Fibroblast of skin of scalp (primary cell): ENCODE measurements at places on chromosomes 13 and 19.

GRCh38 chr19:45632468-45633196 is 6.6 kb downstream of the EML2 start:
- DNase-seq: peak; percentile 92

GRCh38 chr19:38617283-38617763 is 430 bp downstream of the MAP4K1 start:
- DNase-seq: no peak

DNA sequence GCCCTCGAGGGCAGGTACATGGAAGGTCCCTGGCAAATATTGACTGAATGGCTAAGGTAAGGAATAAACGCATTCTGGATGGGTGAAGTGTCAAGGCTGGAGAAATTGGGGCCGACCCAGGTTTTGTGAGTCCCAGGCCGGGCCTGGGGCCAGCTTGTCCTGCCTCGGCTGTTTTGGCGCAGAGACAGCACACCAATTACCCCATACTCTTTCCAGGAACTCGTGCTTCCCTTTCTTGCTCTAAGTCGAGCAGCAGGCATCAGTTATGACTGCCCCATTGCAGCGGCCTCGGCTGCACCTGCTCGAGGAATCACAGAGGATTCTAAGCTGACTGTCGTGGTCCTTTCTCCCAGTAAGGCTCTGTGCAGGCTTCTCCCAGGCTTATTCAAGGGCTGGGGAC is 67.1 kb downstream of the ZNF536 start:
- no peak for DNase-seq

DNA sequence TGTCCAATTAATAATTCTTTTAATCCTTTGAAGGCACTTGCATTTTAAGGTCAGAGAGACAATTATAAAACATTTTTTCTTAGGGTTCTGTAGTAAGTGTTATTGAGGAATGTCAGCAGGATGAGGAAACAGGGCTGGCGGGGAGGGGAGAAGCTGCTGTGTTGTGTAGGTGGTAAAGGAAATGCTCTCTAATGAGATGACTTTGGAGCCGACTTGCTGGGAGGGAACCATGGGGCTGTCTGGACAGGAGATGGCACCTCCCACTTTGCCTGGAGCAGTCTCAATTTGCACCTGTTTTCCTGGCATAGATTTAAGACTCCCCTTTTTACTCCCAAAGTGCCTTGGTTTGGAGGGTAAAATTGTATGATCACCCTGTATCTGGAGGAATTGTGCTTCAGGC is 230.4 kb downstream of the ATP8A2 start:
- DNase-seq: no peak

GRCh38 chr19:49686503-49687088 is 2.8 kb upstream of the ADM5 start:
- no peak for DNase-seq

- peak; percentile 66 for DNase-seq
These were observed 30.6 kb downstream of the RAP2A start for GRCh38 chr13:97464561-97464960.

GRCh38 chr13:79917628-79918027 is 423.3 kb downstream of the SPRY2 start:
- DNase-seq: no peak

DNA sequence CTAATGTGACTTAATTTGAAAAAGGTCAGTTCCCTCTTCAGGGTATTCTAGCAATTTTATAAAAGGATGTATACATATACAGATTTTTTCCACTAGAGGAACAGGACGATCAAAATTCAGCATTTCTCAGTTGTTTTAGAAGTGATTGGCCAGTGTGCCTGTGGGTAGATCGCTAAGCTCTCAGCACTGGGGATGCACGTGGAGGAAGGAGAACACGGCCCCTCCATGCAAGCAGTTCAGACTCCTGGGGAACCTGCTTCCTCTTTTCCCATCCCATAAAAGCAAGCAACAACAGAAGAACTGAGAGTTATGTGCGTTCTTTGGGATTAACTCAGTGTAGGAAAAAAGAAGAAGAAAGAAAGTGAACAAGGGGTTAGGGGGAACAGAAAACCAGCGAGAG is 328.8 kb downstream of the FOXO1 start:
- no peak for DNase-seq

DNA sequence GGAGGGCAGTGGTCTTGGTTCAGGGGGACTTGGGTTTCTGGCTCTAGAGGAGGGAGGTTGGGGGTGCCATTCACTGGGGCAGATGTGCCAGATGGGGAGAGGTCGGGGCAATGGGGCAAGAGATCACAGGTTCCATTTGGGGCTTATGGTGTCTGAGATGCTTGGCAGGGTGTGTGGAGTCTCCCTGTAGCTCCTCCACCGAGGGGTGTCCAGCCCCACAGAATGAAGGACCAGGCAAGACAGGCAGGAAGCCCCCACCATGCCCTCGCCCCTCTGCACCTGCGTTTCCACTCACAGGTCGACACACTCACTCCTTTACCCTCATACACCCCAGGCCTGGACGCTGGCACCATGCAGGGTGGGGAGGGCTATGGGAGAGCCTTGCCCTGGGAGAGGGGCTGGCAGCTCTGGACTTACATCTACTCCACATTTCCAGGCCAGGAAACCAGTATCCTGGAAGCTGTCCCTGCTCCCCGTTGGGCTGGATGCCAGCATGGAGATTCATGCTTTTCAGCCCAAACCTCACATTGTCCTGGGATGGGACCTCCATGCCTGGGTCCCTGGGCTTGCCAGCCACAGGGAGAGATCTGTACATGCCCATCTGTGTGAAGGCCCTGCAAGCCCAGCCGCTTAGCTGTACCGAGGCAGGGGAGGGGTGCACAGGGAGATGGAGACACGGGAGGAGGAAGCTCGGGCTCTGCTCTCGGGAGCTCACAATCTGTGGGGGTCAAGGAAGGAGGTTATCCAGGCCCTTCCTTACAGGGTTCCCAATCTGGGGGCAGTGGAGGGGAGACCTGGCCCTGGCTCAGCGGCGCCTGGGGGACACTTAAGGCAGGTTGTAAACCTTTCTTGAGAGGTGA is 77.1 kb downstream of the CHST8 start:
- no peak for DNase-seq

DNA sequence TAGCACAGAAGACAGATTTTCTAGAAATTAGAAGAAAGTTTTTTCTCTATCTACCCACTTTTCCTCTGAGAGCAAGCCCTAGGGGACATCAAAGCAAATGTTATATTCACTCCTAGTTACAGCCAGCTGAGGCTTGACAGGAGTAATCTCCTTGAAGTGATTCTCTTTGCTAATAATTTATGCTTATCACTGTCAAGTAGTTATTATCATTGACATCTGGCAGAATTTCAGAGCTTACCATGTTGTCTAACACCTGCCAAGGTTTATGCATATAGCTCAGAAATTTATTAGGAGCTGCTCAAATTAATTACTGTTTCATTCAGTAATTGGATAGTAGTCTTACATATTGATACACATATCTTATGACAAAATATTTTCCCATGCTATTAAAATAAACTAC is 465.9 kb upstream of the ATXN8OS start:
- DNase-seq: no peak

- DNase-seq: no peak
These were observed 1297.0 kb upstream of the ATXN8OS start for GRCh38 chr13:68810660-68811059.

DNA sequence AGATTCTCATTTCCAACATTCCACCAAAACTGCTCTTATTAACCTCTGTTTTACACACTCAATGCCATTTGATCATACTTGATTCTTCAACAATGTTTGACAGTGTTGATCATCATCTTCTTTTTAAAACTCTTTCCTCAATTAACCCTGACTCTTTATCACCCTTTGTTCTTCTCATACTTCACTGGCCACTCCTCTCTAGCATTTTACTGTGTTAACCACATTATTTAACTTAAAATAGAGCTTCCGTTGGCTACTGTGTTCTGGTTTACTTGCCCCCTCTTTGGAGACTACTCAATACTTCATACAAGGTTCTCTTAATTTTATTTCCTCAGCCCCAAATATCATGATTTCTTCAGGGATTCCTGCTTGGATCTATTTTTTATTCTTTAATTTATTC is 121.1 kb upstream of the SPRY2 start:
- no peak for DNase-seq

- no peak for DNase-seq
These were observed 102.8 kb downstream of the TEX29 start for GRCh38 chr13:111423168-111423785.

- DNase-seq: peak; percentile 58
These were observed 50.6 kb downstream of the MYO16 start for GRCh38 chr13:108680011-108680410.

GRCh38 chr19:38019396-38019724 is 112.4 kb downstream of the SIPA1L3 start:
- DNase-seq: no peak

- no peak for DNase-seq
These were observed 27.3 kb downstream of the PTPRS start for GRCh38 chr19:5313307-5313706.

DNA sequence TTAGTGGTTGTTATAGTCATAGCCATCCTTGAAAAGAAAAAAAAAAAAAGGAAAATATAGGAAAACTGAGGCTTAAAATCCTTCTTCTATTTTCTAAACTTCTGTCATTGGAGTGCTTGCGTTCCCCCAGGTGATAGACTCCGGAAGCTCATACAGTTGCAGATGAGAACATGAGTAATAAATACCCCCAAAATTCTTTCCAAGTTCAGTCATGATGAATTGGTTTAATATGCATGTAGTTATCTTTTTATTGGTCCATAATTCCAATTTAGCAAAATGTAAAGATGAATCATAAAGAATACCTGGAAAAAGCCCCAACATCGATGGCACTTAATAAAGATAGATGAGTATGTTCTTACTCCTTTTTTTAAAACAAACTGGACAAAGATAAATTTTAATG is 192.3 kb downstream of the SHISA2 start:
- DNase-seq: no peak

- DNase-seq: no peak
These were observed 197.9 kb downstream of the LHFPL6 start for GRCh38 chr13:39405107-39405506.

GRCh38 chr19:16247353-16248182 is 49.9 kb downstream of the AP1M1 start:
- DNase-seq: peak; percentile 74

GRCh38 chr13:111642156-111642767 is 321.8 kb downstream of the TEX29 start:
- DNase-seq: no peak

GRCh38 chr19:49020931-49021895 is 2.9 kb downstream of the CGB3 start:
- DNase-seq: peak; percentile 33

GRCh38 chr13:100154842-100155416 is 66.0 kb downstream of the PCCA start:
- DNase-seq: no peak

- no peak for DNase-seq
These were observed 78.6 kb upstream of the TM9SF2 start for GRCh38 chr13:99422586-99423220.

GRCh38 chr19:17841371-17841809 is 6.4 kb downstream of the JAK3 start:
- DNase-seq: no peak

DNA sequence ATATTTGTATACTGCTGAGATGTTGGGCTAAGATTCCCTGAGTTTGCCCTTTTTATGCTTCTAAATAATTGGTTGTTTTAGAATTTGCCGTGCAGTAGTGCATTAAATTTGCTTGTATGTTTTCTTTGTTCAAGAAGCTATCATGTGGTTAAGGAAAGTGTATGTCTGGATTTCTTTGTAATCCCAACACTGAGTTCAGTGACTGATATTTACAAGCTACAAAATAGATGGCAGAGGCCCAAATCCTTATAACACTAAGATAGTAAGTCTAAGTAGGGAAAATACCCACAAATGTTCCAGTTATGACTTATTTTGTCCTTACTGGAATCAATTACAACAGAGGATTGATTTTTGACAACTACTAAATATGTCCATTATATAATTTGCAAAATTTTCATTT is 435.0 kb upstream of the KLF12 start:
- DNase-seq: no peak

DNA sequence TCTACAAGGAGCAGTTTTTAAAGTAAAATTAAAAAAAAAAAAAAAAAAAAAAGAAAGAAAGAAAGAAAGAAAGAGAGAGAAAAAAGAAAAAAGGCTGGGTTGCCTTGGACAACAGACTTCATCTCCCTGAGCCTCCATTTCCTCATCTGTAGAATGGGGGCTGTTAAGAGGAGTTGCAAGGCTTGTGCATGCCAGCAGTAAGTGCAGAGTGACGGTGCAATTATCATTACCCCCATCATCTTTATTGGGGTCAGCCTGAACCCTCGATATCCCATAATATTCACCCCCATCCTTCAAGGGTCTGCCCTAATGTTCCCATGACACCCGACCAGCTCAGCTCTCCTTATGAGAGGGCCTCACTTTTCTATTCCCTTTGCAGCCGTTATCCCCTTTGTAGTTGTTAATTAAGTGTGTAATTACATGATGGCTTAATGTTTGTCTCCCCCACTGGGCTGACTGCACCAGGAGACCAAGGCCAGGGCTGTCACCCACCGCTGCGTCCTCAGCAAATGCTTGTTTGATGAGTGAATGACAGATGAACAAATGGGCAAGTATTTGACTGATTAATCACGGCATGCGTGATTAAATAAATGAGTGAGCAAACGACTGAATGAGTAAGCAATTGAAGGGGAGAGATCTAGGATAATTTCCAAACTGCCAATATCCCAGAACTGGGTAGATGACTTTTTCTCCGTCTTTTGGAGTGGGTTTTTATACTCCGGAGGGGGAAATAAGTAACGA is 10.1 kb downstream of the FOSB start:
- DNase-seq: no peak

- no peak for DNase-seq
These were observed 971 bp downstream of the FOSB start for GRCh38 chr19:45468803-45469131.

GRCh38 chr13:75025956-75026355 is 456.0 kb downstream of the TBC1D4 start:
- no peak for DNase-seq
